Hematopoietic multipotent progenitor cell treated with erythropoietin and hydrocortisone succinate and interleukin-3 and kit ligand, for 6 days (in vitro differentiated cells): ENCODE measurements at places on chromosomes 11 and 22.

DNA sequence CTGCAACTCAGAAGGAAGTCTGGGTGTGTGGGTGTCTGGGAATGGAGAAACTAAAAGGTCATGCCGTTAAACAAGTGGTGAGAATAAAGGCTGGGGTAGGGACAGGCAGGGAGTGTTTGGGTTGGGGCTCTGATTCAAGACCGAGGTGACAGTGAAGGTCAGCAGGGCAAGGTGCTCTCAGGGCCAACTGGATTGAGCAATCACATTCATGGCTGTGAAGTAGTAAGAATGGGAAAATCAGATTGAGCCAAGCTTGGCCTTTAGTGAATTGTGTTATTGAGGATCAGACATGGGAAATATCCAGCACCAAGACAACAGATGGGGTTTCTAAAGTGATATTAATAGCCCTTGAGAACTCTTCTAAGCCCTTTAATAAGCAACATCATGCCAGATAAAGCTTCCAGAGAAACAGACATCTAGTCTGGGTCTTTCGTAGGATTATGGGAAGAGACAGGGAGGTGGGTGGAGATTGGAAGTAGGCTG is 24.3 kb downstream of the SCN3B start:
- DNase-seq, result no peak

GRCh38 chr11:62553080-62553838 is 6.7 kb upstream of the AHNAK start:
- DNase-seq, result peak; percentile 95

GRCh38 chr11:100903284-100903683 is 216.2 kb downstream of the ARHGAP42 start:
- no peak for DNase-seq

DNA sequence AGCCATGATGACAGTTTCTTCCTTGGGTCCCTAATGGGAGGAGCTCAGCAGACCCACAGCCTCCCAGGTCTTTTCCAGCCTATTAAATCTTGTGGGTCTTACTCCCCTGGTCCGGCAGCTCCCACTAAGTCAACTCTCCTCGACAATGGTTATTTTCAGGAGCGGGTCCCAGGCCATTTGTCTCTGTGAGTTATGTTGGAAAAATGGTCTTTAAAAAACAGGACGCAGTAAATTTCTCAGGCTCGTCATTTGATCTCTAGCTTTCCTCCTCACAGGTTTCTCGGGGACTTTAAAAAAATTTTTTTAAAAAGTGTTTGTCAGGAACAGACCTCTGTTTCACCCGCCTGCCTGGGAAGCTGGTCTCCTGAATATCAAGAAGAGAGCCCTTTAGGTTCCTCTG is 397.5 kb upstream of the NARS2 start:
- DNase-seq, result no peak

DNA sequence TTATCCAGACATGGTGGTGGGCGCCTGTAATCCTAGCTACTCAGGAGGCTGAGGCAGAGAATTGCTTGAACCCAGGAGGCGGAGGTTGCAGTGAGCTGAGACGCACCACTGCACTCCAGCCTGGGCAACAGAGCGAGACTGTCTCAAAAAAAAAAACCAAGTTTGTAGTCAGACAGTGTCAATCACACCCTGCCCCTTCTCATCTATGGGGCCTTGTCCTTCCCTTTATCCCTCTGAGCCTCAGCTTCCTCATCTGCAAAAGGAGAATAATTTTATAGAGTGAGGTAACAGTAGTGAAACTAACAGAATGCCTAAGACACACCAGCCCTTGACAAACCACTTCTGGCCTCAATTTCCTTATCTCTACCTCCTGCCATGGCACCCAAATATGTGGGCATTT is 10.7 kb downstream of the BCL9L start:
- DNase-seq, result no peak

DNA sequence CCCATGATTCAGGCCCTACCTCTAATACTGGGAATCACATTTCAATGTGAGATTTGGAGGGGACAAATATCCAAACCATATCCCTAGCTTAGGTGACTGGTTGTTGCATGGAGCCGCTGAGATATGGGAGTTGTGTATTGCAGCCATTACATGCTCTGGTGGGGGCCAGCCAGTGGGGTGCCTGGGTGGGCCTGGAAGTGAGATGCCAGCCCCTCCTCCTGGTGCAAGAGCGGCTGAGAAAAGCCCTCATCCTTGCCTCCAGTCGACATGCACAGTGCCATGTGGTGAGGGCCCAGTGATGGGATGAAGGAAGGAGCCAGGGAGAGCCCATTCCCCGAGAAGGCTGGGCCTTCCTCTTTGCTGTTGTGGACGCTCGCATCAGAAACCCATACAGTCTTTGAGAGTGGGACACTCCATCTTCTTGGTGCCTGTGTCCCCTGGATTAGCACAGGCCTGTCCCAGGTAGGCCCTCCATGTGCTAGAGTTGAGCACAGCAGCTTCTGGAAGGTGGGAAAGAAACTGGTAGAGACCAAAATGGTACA is 1043.0 kb downstream of the TBC1D22A start:
- no peak for DNase-seq

GRCh38 chr11:63997104-63997700 is 11.0 kb downstream of the OTUB1 start:
- no peak for DNase-seq

DNA sequence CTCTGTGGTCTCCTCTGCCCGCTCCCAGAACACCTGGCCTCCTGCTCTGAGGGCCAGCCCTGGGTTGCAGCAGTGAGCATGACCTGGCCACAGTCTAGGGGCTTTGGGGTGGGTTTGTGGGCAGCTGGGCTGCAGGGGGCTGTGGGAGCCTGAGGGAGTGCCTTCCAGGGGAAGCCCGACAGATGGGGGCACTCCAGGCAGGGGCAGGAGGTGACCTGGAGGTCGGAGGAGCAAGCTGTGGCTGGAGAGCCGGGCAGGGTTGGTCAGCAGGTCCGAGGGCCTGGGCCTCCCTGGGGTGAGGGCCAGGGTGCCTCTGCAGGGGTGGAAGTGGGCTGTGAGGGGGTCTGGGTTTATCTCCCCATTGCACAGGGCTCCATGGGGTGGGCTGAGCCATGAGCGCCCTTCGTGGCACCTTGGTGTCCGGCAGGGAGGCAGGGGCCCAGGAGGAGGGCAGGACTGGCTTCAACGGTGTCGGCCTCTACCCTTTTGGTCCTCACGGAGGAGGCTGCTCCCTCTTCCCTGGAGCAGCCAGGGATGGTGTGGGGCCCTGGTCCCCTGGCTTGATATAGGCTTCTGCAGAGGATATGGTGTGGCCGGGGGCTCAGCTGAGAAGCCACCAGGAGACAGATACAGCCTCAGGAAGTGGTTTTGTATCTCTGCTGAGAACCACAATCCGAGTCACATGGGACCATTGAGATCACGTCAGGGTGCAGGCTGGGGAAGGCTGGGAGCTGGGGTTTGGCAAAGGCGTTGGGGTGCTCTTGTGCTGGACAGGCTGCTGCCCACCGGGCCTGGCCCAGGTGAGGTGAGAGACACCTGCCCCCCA is 22.3 kb downstream of the KCNQ1 start:
- DNase-seq, result peak; percentile 84

DNA sequence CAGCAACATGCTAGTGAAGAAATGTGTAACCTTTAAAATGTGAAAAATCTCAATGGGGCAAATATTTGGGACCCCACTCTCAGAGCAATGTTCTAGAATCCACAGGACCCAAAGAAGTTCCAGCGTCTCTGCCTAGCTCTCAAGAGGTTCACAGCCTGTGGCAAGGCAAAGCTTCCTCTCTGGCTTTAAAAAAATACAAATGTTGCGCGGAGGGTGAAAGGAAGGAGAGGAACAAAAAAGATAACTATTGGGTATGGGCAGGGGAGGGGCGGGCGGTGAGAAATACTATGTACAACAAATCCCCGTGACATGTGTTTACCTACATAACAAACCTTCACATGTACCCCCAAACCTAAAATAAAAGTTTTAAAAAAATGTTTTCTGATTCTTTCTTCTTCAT is 53.6 kb downstream of the PITPNB start:
- peak; percentile 30 for DNase-seq

GRCh38 chr22:28942333-28942732 is 59.0 kb downstream of the ZNRF3 start:
- no peak for DNase-seq

DNA sequence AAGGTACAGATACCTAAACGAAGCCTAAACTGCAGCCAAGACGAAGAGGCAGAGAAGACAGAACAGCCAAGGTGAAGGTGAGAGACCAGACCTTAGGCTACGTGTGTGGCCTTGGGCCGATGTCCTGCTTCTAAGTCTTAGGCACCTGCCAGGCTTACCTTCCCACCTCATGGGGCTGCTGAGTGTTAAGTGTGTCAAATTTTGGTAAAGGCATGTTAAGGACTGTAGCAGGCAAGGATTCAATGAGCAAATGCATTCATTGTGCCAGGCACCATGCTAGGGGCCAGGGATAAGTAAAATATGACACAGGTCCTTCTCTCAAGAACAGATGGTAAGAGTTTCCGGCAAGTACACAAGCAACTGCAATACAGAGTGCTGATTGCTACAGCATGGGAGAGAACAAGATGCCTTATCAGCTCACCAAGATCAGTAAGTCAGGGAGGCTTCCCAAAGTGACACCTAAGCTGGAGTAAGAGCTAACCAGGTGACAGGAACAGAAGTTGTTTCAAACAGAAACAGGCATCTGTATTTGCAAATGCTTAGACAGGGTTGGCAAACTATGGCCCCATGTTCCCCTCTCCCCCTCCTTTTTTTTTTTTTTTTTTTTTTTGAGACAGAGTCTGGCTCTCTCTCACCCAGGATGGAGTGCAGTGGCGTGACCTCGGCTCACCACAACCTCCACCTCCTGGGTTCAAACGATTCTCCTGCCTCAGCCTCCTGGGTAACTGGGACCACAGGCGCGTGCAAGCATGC is 46.7 kb downstream of the CLTCL1 start:
- DNase-seq, result no peak

DNA sequence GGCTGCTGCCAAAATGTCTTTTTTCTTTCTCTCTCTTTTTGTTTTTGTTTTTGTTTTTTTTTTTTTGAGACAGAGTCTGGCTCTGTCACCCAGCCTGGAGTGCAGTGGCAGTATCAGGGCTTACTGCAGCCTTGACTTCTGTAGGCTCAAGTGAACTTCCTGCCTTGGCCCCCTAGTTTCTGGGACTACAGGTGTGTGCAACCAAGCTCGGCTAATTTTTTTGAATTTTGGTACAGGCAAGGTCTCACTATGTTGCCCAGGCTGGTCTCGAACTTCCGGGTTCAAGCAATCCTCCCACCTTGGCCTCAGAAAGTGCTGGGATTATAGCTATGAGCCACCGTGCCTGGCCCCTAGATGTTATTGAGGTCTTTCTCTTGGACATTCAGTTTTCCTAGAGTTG is 2.2 kb upstream of the DDX10 start:
- DNase-seq, result no peak
